ENCODE measurements at places on chromosomes 2 and 18.

GRCh38 chr18:42719221-42719620 is 396.3 kb downstream of the RIT2 start:
- no peak for DNase-seq

GRCh38 chr2:127096280-127096679 is 10.7 kb downstream of the BIN1 start:
- no peak for DNase-seq

DNA sequence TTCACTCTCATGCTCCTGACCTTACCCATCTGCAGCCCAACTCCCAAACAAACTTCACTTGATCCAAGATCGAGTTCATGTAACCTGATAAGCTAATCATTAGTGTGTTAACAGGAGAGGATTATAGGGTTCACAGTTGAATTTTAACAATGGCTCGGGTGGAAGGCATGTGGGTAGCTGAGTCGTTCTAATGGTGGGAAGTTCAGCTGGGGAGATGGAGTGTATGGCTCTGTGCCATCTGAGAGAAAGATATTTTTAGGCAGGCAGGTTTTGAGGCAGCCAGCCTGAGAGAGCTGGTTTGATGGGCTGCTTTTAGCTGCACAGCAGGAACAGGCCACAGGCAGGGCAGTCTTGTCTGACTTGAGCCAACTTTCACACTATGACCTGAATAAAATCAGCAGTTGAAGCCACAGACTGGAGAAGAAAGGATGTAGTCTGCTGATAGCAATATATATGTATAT is 17.7 kb upstream of the NFE2L2 start:
- peak; percentile 66 for DNase-seq

DNA sequence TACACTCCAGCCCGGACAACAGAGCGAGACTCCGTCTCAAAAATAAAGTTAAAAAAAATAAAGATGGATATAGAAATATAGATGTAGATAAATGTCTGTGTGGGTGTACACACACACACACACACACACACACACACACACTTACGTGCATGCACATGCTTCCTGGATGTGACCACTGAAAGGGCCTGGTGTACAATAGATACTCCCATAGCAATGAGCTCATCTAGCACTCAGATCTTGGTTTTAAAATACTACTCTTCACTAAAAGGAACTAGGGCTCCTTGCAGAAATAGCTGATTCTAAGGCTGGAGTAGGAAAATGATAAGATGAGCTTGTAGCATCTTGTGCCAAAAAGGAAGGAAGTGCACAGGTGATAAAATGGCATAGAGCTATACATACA is 39.1 kb downstream of the ROCK2 start:
- no peak for DNase-seq

DNA sequence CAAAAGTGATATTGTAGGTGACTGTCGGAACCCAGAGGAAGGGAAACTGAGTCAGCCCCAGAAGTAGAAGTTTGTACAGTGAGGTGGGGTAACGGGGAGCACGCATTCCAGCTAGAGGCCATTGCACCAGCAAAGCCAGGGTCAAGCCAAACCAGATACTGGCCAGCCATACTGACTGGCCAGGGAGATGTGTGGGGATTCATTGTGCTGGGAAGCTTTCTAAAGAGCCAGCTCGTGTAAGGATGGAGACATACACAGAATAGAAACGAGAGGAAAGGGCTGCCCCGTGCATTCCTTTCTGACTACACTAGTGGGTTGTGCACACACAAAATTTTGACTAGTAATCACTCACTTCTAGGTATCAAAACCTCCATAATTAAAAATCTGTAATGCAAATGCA is 175.3 kb upstream of the PID1 start:
- DNase-seq = no peak

DNA sequence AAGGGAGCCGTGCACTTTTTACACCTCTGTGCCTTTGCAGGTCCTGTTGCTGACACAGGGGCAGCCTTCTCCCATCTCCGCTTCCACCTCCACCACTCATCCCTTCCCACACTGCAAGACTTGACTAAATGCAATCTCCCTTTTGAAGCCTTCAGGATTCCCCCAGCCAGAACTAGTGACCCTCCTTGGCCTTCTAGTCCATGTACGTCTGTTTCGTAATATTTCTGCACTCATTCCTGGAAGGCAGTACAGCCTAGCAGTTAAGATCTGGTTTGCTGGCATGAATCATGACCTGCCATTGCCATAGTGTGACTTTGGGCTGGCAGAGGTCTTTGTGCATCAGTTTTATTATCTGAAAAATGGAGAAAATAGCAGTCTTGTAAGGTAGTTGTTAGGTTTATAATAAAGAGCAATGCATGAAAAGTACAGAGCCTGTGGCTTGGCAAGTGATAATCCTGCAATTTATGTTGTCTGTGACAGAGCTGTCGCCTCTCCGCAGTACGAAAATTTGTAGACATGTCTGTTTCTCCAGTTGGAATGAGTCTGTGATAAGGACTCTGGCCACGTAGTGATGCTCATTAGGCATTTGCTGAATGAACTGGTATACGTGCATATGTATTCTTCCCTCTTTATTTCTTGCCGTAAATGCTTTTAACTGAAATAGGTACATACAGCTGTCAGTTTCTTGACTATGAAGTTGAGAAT is 36.7 kb downstream of the NCK2 start:
- no peak for DNase-seq

DNA sequence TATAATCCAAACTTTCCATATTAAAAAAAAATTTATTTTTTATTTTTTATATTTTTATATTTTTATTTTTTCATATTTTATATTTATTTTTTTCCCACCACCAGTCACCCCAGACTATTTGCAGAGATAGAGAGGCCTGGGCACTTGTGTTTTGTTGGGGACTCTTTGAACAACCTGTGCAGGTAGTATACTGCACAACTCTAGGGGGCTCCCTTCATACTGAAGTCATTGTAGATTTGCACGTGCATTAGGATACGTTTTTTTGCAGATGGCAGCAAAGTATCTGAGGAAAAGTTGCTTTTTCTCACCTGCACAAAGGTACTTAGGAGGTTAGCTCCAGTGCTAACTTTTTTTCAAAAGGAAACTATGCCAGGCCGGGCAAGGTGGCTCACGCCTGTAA is 73.9 kb upstream of the TANC1 start:
- DNase-seq = no peak

DNA sequence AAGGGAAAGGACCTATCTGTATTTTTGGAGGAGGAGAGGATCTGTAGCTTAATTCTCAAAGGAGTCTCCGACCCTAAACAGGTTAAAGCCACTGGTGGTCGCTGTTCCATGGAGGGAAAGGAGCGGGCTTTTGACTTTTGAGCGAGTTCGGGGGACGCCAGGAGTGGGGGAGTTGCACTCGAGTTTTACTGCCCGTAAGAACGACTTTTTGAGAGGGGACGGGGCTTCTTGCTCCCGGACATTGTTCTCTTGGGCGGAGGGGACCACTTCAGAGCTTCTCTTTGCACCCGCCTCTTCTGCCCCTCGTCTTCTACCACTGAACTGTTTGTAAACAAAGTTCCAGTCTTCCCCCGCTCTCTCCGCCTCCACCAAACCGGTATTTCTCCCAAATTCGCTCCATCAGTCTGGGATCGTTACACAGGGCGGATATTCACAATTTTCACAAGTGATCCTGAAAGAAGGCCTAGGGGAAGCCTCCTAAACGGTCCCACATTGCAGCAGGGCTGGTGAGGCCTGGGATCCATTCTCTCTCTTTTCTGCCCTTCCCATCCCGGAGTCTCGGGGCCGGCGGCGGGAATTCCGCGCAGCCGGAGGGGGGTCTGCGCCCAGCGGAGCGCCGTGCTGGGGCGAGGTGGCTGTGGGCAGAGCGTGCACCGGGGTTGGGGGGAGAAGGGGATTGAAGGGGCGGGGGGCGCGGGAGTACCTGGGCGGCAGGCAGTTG is 6.6 kb downstream of the DLX2 start:
- DNase-seq = peak; percentile 55

GRCh38 chr2:132621131-132621875 is 48.7 kb downstream of the LYPD1 start:
- no peak for DNase-seq

Data from ACHN (cell line).